ENCODE measurements at places on chromosomes 16 and 17. TPM values are rescaled to one million over a fixed set of nuclear protein-coding genes. Genes with fewer than 3 reads are reported as not detected.

Gene FNDC8
- total RNA-seq = not detected

Gene LRRC46
- not detected for total RNA-seq

Gene KLHDC4
- total RNA-seq = 104 TPM

Gene CA5A
- total RNA-seq = not detected

DNA sequence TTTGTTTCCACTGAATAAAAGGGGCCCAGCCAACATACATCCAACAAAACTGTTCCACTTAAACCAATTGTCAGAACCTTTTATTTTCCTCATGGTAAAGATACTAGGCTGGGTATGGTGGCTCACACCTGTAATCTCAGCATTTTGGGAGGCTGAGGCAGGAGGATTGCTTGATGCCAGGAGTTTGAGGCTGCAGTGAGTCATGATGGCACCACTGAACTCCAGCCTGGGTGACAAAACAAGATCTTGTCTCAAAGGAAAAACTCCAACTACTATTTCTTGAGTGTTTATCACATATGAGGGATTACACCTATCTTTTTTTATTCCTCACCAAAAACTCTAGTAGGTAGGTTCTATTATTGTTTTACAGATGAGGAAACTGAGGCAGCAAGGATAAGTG, 4.7 kb upstream of the PSMC5 start:
- H3K4me3 ChIP-seq = no peak overlapping the region
- H3K27me3 ChIP-seq = no peaks in the 10 kb centered on the region
- DNase-seq = no peak
- H3K36me3 ChIP-seq = peaks cover 80% of the 10 kb centered on the region
- H3K4me1 ChIP-seq = peaks cover 26% of the 10 kb centered on the region

GRCh38 chr17:58382872-58383242, 30.9 kb upstream of the SUPT4H1 start:
- H3K27ac ChIP-seq = no peak overlapping the region
- DNase-seq = no peak

DNA sequence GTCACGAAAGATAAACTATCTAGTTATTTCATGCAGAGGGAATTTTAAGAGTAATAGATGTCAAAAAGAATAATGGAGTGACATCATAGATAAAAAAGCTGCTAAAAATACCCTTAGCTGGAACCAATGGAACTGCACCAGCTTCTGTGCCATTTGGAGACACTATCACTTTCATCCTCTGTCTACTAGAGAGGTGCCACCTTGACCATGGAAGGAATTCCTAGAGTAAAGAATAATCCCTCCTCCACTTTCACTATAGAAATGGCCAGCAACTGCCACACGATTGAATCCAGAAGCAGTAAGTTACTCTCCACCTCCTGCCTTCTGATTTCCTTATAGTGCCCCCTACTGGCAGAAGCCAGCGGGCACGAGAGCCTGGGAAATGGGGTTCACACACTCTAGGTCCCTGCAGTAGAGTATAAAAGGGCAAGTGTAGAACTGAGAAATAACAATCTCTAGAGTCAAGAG, 2.8 kb upstream of the ALDH3A2 start:
- peaks cover 48% of the 10 kb centered on the region for H3K4me1 ChIP-seq
- H3K4me3 ChIP-seq = no peak overlapping the region
- H3K36me3 ChIP-seq = no peaks in the 10 kb centered on the region
- no peak for DNase-seq
- H3K27ac ChIP-seq = no peak overlapping the region
- H3K27me3 ChIP-seq = no peaks in the 10 kb centered on the region

- no peak for DNase-seq
- no peak overlapping the region for H3K27ac ChIP-seq
- no peak overlapping the region for H3K4me3 ChIP-seq
- no peaks in the 10 kb centered on the region for H3K36me3 ChIP-seq
- H3K27me3 ChIP-seq = no peaks in the 10 kb centered on the region
- H3K4me1 ChIP-seq = no peaks in the 10 kb centered on the region
Measured at GRCh38 chr16:83586461-83587200, 221.1 kb upstream of the HSBP1 start.

DNA sequence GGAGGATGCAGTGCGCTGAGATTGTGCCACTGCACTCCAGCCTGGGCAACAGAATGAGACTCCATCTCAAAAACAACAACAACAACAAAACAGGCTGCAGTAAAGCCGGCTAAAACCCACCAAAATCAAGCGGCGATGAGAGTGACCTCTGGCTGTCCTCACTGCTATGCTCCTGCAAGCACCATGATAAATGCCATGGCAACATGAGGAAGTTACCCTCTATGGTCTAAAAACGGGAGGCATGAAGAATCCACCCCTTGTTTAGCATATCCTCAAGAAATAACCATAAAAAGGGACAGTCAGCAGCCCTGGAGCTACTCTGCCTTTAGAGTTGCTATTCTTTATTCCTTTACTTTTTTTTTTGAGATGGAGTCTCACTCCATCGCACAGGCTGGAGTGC, 8.4 kb upstream of the LGALS3BP start:
- DNase-seq = no peak
- H3K4me3 ChIP-seq = no peak overlapping the region
- peaks cover 30% of the 10 kb centered on the region for H3K36me3 ChIP-seq

DNA sequence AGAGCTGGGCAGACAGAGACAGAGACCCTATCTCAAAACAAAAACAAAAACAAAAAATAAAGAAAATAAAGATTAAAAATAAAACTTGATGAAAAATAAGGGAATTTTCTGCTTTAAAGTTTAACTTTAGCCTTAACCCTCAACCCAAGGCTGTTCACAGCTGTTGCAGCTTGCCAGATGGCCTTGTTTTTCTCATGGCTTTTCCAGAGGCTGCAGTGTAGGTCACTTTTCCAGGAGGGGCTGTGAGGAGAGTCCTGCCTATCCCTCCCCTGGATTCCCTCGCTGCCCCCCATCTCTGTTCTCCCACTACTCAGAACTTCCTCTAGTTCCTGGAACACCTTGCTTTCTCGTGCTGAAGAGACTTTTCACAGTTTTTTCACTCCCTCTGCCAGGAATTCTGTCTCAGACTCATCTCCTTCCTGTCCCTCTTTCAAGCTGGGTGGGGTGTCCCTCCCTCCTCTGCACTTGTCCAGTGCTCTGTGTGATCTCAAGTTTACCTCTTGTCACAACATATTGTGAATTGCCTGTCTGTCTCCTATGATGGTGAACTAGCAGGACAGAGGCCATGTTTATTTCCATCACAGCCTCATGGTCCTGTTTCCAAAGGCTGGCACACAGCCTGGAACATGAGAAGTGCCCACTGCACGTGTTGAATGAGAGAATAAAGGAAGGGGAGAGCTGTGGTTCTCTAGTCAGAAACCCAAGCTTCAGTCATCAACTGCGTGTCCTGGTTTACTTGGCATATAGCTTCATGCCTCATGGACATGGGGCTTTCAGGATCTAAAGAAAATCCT, 69.9 kb upstream of the MSI2 start:
- H3K27ac ChIP-seq = no peak overlapping the region
- H3K36me3 ChIP-seq = no peaks in the 10 kb centered on the region
- no peaks in the 10 kb centered on the region for H3K4me1 ChIP-seq
- H3K4me3 ChIP-seq = no peak overlapping the region
- DNase-seq = peak; percentile 48
- H3K27me3 ChIP-seq = no peaks in the 10 kb centered on the region

DNA sequence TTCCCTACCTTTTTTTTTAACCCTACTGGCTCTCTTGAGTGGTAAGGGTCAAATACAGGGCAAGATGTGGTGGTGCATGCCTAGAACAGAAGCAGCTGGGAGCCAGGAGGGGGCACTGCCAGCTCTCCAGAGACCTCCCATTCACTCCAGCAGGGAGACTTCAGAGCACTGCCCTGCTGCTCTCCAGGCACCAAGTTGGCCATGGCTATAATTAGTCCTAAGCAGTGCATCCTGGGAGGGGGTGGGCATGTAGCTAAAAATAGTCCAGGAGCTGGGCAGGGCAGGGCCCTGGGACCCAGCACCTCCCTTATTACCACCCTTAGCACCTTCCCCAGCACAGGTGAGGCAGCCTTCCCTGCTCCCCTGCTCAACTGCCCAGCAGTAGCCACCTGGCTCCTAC, 3.5 kb downstream of the CORO6 start:
- DNase-seq = peak; percentile 58
- H3K36me3 ChIP-seq = no peaks in the 10 kb centered on the region
- no peaks in the 10 kb centered on the region for H3K27me3 ChIP-seq
- peaks cover 64% of the 10 kb centered on the region for H3K4me1 ChIP-seq
- H3K4me3 ChIP-seq = no peak overlapping the region

DNA sequence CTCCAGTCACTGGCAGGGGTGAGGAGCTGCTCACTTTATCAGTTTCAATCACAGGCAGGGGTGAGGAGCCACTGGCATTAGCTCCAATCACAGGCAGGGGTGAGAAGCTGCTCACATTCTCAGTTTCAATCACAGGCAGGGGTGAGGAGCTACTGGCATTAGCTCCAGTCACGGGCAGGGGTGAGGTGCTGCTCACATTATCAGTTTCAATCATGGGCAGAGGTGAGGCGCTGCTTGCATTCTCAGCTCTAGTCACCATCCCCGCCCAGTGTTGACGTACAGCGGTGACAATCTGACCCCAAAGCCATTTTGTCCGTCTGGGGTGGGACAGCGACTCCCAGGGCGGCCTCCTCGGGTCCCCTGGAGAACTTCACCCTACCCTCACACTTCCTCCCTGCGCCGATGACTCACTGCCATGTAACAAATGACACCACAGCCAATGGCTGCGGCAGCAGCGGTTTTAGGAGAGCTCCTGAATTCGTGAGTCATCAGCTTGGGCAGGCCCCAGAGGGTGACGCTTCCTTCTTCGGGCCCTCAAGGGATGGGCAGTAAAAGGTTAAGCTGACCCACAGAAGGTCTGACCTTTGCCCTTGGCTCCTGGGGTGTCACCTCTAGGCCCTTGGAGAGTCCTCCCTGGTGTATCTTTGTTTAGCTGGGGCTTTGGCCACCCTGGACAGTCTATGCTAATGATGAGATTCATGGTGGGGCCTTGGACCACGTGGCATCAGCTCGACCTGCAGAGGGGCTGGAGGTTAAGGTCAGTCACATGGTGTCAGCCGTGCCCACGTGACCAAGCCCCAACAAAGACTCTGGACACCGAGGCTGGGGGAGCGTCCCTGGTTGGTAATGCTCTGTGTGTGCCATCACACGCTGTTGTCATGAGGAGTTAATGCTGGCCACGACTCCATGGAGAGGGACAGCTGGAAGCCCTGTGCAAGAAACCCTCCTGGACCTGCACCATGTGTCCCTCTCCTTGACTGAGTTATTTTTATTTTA, 171.7 kb downstream of the C16orf95 start:
- no peaks in the 10 kb centered on the region for H3K36me3 ChIP-seq
- H3K4me1 ChIP-seq = no peaks in the 10 kb centered on the region
- H3K27me3 ChIP-seq = no peaks in the 10 kb centered on the region
- H3K27ac ChIP-seq = no peak overlapping the region
- H3K4me3 ChIP-seq = no peak overlapping the region

- H3K4me1 ChIP-seq = peaks cover 33% of the 10 kb centered on the region
- H3K27me3 ChIP-seq = no peaks in the 10 kb centered on the region
- no peaks in the 10 kb centered on the region for H3K36me3 ChIP-seq
- DNase-seq = no peak
- H3K4me3 ChIP-seq = peak overlapping the region; percentile 60
- peak overlapping the region; percentile 90 for H3K27ac ChIP-seq
Measured at GRCh38 chr16:65124212-65124548, 2.3 kb upstream of the CDH11 start.

Measured in stomach (tissue), 19 donors.